ENCODE measurements at places on chromosomes 2 and 18.

GRCh38 chr2:122072666-122073065, 317.2 kb downstream of the TSN start:
- DNase-seq: peak; percentile 11

DNA sequence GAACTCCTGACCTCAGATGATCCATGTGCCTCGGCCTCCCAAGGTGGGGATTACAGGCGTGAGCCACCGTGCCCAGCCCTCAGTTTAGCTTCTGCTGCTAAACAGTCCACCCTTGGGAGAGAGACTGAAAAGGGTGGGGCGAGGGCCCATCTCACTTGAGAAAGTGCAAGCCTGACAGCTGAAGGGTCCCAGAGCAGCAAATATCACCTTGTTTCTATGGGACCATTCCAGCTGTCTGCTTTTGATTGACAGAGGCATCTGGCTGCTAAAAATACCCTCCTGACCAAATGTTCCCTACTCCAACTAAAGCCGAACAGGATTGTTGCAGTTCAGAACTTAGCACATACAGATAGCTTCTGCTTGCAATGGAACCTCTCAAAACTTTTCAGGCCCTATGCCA, 436 bp upstream of the SMYD1 start:
- DNase-seq: no peak

DNA sequence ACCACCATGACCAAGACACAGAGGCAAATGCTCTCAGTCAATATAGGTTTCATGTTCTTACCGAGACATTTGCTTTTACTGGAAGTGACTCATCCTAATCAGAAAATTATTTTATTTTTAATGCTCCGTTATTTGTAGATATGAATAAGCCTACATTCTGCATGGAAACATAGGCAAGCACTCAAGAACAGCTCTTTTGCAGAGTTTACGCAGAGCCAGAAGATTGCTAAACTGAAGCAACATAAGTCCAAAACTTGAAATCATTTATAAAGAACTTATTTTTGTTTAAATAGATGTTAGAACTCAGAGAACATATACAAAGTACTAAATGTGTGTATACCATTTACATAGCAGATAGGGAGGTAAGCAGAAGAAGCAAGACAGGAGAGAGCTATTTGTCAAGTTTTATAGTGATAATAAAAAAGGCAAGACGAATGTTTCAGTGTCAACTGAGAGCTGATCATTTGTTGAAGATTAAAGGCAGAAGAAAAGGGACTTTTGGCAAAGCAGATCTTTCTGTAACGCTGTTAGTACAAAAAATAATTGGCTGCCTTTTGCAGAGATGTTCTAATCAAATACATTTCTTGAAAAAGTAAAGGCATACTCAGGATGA, 12.4 kb upstream of the PPP1R1C start:
- no peak for DNase-seq

DNA sequence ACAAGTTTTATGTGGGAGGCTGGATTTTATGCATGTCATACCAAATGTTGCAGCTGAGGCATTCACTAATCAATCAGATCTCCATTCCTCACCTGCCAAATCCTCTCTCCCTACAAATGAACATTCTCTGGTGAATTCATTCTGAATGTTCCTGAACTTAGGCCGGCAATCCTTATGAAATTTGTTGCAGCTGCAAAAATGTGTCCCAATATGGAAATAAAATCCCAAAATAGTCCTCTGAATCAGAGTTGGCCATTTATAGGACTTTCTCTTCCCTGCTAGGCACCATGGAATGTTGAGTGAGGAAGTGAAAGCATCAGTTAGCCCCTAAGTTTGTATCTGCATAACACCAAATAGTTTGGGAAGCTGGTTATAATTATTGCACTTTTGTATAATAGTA, 25.6 kb downstream of the GCA start:
- peak; percentile 5 for DNase-seq

DNA sequence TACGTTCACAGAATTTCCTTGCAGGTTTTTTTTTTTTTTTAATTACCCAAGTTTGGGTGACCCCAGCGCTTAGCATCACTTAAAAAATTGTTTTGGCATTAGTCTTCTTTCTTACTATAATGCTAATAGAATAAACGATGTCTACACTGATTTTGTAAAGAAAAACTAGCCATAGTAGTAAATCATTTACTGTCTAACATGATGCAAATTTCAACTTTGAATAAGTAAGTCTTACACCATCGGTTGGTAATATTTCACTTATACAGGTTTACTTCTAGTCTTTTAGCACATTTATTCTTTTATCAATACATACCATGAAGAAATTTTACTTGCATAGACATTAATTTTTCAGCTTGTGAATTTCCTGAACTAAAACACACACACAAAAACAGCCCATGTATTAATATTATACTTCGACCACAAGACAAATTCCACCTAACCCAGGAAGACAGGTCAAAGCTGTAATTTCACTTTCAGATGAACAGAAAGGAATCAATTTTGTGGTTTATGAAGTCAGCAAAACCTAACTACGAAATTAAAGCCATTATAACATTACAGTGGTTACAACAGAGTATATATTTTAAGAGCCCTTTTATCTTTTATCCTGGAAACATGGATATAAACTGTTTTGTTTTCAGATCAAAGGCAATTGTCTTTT, 1.9 kb downstream of the YES1 start:
- DNase-seq: no peak

DNA sequence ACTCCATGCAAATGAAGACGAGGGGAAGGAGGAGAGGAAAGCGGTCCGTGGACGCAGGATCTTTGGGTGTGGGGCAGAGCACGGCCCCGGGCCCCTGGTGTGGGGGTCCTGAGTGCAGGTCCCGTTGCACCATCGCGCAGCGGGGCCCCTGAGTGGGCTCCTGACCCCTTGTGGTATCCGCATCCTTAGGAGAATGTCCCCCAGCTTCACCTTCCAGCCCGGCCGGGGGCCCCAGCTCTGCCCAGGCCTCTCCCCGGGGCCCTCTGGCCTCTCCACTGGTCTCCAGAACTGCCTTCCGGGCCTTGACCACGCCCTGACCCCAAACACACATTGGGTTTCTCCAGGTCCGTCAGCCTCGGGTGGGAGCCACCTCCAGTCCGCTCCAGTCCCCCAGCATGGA, 431.8 kb upstream of the SALL3 start:
- no peak for DNase-seq

DNA sequence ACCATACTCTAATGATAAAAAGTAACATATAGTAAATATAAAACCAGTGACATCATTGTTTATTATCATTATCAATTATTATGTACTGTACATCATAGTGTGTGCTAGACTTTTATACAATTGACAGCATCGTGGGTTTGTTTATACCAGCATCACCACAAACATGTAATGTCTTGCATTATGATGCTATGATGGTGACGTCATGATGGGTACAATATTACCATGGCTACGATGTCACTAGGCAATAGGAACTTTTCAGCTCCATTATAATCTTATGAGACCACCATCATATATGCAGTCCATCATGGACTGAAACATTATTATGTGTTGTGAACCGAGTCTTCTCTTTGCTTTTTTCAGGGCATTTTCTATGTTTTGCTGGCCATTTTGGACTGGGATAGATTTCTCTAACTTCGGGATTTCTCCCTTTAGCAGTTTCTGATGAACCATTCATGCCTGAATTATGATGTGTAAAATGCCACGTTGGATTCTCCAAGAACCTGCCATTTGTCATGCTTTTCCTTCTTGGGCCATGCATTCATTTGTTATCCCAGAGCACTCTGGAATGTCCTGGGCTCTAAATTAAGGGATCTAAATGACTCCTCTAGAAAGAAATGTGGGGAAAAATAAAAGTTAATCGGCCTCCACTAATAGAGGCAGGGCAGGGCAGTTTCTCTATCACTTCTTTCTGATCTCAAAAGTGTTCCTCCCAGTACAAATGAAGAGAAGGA, 325.6 kb upstream of the TNP1 start:
- DNase-seq: peak; percentile 24

GRCh38 chr2:152354909-152355308, 19.9 kb downstream of the FMNL2 start:
- DNase-seq: peak; percentile 62

DNA sequence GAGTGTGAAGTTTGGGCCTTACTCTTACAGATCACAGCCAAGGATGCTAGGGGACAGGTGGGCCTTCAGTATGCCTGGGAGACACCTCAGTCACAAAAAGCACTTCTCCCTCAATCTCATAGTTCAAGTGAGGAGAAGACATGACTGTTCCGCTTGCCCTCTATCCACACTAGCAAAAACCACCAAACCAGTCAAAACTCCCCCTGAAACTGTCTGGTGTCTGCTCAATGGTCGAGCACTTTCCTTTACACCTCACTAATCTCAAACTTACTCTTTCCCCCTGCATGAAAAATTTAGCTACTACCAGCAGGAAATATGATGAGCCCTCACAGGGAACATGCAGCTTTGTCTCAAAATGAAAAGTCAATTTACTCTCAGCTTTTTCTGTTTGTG, 232.2 kb downstream of the TRIB2 start:
- DNase-seq: no peak

DNA sequence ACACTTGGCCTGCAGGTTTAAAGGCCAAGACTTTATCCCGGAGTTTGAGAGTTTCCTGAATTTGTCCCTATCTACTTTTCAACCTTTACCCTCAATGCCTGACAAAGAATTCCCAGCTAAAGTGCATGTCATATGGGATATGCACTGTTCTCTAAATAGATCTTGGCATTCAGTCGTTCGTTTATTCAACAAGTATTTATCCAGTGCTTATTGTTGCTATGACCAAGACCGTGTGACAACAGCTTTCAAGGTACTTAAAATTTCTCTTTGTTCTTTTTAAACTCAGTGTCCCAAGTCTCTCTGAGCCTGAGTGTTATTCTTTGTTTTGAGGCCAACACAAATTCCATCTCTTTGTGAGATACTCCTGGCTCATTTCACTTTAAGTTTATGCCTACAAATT, 133.4 kb downstream of the RGPD3 start:
- DNase-seq: no peak
